ENCODE measurements at places on chromosomes 12 and 14.

DNA sequence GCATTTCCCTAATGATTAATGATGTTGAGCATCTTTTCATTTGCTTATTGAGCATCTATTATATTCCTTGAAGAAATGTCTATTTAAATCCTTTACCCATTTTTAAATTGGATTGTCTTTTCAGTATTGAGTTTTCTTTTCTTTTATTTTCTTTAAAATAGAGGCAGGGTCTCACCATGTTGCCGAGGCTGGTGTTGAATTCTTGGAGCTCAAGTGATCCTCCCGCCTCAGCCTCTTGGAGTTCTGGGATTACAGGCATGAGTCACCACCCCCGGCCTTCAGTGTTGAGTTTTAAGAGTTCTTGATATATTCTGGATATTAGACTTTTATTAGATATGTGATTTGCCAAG is 73.3 kb upstream of the HECTD1 start:
- no peak for DNase-seq

- DNase-seq = no peak
Observed at GRCh38 chr12:94308612-94309011, 151.1 kb downstream of the CEP83 start.

DNA sequence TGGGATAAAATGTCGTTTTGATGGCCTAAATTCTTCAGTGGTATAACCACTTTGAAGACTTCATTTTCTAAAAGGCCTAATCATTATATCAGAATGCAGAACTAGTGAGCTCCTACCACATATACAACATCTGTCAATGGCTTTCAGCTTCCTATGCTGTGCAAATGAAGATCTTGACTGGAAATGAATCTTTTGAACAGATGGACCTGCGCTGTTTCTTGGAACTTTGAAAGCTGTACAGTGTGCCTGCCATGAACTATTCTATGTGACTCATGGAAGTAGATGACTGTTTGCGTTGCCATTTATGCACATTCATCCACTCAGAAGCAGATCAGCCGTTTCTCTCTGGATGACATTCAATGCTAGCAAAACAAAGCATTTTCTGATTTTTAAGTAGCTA is 542.2 kb upstream of the USP15 start:
- no peak for DNase-seq

DNA sequence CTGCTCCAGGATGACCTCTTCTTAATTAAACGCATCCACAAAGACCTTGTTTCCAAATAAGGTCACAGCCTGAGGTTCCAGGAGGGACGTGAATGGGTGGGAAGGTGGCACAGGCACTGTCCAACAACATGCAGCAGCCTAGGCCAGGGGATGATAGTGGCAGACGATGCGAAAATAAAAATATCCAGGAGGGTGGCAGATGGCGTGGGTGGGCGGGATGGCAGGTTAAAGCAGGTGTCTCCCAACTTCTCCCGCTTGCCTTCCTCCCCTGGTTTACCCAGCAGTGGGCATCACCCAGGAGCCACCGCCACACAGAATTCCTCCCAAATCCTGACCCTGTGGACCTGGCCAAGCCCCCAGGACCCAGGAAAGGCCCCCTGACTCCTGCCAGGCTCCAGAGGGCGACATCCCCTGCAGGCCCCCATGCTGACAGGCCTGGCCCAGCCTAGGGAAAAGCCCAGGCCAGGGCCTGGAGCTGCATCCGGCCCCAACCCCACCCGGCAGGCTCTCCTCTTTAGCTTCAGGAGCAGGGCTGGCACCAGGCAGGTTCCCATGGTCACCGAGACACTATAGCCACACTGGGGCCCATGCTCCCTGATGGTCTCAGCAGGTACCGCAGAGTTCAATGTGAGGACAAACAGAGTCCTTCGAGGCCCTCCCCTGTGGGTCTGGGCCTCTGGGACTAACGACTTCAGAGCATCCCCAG is 9.7 kb downstream of the NCOR2 start:
- no peak for DNase-seq

DNA sequence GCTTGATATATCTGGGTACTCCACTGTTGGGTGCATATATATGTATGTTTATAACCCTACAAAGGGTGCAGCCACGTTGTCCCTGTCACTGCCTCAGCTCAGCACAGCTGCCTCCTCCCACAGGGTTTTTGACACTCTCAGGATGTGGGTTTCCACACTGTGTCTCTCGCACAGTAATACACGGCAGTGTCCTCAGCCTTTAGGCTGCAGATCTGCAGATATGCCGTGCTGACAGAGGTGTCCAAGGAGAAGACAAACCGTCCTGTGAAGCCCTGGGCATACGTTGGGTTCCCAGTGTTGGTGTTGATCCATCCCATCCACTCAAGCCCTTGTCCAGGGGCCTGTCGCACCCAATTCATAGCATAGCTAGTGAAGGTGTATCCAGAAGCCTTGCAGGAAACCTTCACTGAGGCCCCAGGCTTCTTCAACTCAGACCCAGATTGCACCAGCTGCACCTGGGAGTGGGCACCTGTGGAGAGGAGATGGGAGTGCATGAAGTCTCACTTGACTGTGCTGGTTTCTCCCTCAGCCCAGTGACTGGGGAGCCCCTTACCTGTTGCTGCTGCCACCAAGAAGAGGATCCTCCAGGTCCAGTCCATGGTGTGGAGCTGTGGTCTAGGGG is 498.7 kb downstream of the TMEM121 start:
- no peak for DNase-seq

- peak; percentile 66 for DNase-seq
Observed at GRCh38 chr12:48197971-48198671, 5.0 kb downstream of the OR10AD1 start.

DNA sequence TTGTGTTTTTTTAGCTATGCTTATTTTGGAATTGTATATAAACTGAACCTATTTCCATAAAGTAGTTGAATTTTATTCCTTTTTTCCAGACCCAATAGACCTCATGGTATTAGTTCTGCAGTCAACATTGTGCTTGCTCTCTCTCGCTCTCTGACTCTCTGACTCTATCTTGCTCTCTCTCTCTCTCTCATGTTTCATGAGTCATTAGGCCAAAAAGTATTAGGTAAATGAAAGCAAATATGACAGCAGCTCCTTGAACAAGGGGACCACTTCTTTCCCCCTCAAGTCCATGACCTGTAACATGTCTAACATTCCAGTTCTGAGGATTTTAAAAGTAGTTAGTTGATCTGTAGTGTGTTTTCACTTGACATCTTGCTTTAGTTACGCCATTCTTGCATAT is 14.0 kb upstream of the C12orf71 start:
- no peak for DNase-seq

- DNase-seq = no peak
Observed at GRCh38 chr12:18932715-18933114, 194.8 kb downstream of the CAPZA3 start.

DNA sequence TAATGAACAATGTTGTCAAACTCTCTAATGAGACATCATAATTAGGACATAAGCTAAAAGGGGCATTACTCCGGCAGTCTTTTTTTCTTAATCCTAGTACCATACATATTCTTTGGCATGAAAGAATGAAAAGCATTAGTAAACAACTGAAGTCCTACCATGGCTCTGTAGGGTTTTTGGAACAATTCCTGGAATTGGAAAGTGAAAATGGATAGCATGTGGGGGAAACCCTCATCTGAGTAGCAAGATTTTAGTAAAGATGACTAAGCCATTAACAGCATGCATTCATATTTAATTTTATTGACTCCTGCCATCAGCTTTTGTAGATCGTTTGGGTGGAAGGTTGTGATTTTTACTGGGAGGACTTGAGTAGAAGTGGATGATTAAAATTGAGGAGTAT is 216.2 kb upstream of the PDZRN4 start:
- no peak for DNase-seq

GRCh38 chr12:84946753-84947152 is 34.2 kb upstream of the SLC6A15 start:
- DNase-seq = no peak

DNA sequence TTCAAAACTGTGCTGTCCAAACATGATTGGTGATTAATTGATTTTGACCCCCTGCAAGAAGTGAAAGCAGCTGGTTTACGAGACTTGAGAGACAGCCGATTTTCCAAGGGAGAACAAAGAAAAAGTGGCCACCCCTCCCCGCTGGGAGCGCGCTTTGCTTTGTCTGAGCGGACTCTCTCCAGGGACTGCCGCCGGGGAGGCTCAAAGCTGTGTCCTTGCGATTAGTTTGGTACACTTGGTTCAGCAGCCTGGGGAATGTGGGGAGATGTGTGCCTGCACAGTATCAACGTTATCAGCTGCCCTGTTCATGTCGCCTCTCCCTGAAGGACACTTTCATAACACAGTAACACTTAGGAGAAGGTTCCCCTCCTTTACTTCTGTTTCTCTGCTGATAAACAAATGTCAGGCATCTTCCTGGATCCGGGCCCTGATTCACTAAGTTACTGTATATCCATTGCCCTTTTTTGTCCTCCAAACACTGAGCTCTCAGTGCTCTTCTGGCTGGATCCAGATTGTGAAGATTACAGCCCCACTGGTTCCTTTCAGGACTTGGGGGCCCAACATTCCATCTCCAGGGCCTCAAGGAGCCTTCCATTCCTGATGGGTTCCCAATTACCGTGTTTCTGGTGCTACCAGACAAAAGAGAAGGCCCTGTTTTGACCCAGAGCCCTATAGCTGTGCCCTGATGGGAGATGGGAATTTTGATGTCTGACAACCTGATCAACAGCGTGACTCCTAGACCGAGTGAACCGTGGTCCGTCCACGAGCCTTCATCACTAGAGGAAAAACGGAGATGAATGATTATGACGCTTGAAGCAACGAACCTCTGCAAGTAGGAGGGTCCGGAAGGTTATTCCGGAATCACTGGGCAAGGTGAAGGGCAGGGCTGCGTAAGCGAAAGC is 31.7 kb upstream of the TUBA1C start:
- DNase-seq = peak; percentile 34

- DNase-seq = no peak
Observed at GRCh38 chr12:120235369-120236323, 29.9 kb downstream of the PXN start.

GRCh38 chr12:117007577-117007976 is 91.6 kb downstream of the TESC start:
- no peak for DNase-seq

- no peak for DNase-seq
Observed at GRCh38 chr12:130831246-130831645, 7.8 kb downstream of the STX2 start.

- DNase-seq = no peak
Observed at GRCh38 chr12:23758608-23759007, 190.9 kb downstream of the SOX5 start.

GRCh38 chr14:21109377-21110138 is 8.7 kb downstream of the TMEM253 start:
- DNase-seq = no peak

- DNase-seq = no peak
Observed at GRCh38 chr14:64706593-64707193, 2.5 kb downstream of the PLEKHG3 start.

GRCh38 chr14:101018561-101019290 is 115.2 kb upstream of the RTL1 start:
- DNase-seq = no peak

DNA sequence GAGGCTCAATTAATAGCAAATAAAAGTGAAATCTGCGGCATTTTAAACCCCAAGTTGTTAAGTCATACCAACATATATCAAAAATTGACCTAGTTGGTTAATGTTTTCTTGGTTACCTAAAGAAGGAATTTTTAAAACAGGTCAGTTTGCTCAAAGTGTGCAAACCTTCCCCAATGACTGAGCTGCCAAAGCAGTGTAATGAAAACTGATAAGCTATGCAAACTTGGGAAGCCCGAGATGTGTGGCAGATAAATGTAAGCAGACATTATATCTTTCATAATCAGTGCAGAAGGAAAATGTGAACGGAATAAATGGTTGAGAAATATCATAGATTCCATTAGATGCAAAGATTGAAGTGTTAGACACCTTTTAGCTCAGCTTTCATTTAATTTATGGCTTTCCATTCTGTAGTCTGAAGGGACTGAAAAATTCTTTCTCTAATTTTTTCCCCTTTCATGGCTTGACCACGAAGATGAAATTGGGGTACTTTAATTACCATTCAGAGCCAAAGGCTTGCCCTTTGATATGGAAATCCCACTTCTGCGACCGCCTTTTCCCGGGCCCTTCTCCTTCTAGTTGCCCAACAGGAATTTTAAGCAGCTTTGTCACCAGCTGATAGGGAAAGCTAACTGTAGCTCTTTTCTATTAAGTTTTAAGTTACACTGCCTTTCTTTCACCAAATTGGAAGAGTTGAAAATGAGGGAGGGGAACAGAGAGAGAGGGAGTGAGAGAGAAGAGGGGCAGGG is 306.6 kb upstream of the SOX5 start:
- DNase-seq = no peak

Data from NCI-H526 (cell line).